ENCODE measurements at places on chromosomes 3 and 15.

GRCh38 chr3:71421820-71422566 lies 161.5 kb downstream of the FOXP1 start:
- DNase-seq: no peak

DNA sequence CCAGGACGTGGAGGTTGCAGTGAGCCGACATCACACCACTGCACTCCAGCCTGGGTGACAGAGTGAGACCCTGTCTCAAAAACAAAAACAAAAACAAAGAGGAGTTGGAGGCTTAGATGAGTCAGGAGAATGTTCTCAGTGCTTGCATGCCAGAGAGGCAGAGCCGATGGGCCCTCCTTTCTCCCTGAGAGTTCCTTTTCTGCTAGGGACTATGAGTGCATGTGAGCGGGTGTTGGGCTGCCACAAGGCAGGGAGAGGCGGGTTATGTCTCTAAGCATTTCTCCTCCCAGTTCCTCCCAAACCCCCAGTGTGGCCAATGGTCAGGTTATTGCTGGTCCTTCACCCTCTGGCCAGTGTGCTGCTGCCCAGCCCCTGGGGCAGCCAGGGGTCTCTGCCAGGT lies 45.1 kb downstream of the RTP1 start:
- no peak for DNase-seq

- no peak for DNase-seq
These were observed 612.2 kb downstream of the RBMS3 start for GRCh38 chr3:29892976-29893554.

- no peak for DNase-seq
These were observed 4.0 kb upstream of the A4GNT start for GRCh38 chr3:138136201-138136600.

DNA sequence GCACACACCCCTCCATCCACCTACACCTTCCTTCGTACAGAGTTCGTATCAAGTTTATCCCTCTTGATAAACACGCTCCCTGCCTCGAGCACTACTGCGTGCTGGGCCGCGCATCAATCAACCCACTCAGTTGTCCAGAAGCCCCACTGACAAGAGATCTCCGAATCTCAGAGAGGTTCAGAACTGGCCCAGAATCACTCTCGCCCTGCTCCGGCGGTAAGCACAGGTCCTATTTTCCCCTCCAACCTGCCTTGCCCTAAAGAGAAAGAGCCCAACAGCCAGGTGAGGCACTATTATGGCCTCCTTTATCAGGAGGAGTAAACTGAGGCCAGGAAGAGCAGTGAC lies 494 bp upstream of the NISCH start:
- DNase-seq: no peak

GRCh38 chr15:80667936-80668335 lies 27.2 kb upstream of the ABHD17C start:
- no peak for DNase-seq

DNA sequence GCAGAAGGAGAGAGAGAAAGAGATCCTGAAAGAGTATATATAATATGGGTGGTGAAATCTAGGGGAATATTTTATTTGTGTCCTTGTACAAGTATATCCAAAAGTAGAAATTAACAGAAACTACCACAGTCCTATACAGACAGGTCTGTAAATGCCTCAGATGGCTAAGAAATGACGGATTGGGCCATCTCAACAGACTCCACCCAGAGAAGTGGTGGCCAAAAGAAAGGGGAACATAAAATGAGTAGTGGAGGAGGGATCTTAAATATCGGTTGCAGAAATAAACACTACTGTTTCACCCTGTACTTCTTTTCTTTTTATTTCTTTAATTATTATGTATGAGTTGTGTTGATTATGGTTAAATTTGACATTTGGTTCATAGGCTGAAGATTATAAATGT lies 47.7 kb downstream of the CCR3 start:
- no peak for DNase-seq

DNA sequence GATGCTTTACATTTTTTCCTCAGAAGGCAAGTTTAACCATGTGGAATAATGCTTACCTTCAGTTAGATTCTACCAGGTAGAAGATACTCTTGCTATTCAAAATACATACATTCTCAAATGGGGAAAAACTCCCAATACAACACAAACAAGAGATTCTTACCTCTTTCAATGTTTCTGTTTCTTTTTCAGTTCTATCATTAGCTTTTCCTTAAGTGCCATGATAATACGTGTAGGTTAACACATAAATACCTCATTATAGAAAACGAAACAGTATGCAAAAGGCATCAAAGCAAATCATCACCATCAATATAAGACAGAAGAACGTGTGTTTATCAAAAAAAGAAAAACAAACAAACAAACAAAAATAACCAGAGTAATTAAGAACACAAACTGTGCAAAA lies 300.7 kb upstream of the ROBO1 start:
- no peak for DNase-seq

DNA sequence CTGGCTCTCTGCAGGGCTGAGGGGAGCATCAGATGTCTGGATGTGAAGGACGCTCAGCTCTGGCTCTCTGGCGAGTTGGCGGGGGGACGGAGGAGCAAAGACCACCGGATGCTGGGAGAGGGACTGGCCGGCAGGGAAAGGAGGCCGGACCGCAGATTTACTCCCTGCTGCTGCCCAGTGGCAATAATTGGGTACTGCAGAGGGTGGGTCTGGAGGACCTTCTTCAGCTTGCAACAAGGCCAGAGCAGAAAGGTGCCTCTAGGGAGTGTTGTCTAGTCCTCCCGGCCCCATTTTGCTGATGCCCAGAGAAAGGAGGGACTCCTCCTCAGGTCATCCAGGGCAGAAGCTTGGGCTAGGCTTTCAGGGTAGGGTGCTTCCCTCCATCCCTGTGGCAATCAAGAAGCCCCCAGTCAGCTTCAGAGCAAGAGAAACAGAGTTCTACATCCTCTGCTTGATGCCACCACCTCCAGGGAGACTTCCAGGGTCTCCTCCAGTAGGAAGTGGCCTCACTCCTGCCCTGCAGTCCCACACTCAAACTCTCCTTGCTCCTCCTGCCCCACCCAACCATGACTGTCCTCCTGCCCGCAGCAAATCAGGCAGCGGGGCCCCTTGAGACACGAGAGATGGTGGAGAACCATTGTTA lies 20.3 kb upstream of the CSPG4 start:
- no peak for DNase-seq

GRCh38 chr3:127544803-127545201 lies 45.7 kb downstream of the TPRA1 start:
- no peak for DNase-seq

- no peak for DNase-seq
These were observed 185.8 kb upstream of the UBE2E1 start for GRCh38 chr3:23619705-23620637.

DNA sequence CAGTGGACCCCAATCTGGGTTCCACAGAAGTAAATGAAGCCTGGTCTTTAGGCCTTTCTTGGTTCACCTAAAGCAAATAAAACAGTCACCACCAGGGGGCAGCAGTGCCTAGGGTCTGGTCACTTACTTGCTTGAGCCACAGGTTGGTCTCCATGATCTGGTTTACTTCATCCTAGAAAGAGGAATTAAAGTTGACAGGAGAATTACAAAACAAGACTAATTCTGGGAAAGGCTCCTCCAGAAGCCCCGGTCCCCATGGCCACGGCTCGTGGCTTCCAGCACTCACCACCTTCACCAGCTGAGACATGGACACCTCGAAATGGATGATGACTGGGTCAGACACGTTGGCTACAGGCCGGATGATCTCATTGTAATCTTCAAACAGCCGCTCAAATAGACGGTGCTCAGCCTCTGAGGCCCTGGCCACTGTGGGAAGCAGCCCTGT lies 2.3 kb downstream of the CHRNA3 start:
- DNase-seq: peak; percentile 85
